ENCODE measurements at places on chromosomes 5 and 9. TPM values are rescaled to one million over a fixed set of nuclear protein-coding genes. Genes with fewer than 3 reads are reported as not detected.

DNA sequence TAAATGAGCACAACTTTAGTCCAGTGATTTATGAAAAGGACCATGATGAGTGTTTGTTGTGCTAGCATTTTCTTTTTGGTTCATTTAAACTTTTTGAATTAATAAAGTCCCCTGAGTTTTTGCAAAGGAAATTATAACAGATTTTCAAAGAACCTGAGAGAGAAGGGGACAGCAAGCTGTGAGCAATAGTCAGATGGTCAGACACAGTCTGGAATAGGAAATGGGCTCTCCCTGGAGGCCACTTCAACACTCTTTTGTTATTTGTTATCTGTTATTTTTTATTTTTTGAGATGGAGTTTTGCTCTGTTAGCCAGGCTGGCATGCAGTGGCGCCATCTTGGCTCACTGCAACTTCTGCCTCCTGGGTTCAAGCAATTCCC, 171.1 kb downstream of the ARHGEF28 start:
- DNase-seq, result peak; percentile 67

GRCh38 chr5:146091881-146092280, 13.5 kb downstream of the PLAC8L1 start:
- DNase-seq, result peak; percentile 10

DNA sequence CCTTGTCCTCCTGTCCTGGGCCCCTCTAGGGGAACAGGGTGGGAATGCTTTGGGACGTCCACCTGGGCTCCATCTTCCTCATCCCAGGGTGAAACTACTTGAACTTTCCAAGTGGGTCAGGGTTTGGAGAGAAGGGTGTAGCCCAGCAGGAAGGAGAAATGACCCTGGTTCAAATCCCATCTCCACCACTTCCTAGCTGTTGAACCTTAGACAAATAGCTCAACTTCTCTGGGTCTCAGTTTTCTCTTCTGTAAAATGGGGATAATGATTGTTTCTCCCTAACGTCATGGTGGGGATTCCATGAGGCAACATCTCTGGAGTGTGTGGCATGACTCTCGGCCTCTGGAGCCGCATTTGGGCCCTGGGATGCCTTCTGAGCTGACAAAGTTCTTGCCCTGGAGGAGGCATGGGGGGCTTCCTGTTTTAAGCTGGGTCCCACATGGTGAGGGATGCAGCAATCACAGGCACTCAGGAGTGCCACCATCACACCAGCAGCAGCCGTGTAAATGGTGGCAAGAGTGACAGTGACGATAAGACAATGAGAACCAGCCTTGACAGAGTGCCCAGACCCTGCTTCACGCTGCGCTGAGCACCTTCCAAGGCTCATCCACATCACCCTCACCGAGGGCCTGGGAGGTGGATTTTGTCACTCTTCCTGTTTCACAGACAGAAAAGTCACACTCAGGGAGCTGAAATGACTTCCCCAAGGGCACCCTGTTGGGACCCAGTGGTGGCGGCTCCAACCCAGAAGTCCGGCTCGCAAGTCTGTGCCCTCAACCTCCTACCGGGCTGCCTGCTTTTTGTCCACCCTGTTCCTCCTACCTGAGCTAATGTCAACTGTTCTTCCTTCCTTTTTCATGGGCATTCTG, 69.5 kb upstream of the IER5L start:
- no peak for DNase-seq

DNA sequence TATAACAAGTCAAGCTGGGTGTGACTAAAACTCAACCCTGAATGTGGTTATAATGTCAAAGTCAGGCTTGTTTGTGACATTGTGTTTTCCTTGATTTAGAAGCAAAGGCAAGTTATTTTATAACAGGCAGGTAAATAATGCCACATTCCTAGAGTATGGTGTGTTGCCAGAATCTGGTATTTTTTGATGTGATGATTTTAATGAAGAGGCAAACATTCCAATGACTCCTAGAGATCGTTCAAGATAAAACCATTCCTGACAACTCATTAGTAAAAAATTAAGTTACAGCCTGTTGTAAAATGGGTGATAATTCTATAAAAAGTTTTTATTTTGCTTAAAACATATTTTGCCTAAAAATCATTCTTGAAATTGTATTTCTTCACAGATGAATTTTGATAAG, 60.0 kb downstream of the RAB14 start:
- DNase-seq, result no peak

DNA sequence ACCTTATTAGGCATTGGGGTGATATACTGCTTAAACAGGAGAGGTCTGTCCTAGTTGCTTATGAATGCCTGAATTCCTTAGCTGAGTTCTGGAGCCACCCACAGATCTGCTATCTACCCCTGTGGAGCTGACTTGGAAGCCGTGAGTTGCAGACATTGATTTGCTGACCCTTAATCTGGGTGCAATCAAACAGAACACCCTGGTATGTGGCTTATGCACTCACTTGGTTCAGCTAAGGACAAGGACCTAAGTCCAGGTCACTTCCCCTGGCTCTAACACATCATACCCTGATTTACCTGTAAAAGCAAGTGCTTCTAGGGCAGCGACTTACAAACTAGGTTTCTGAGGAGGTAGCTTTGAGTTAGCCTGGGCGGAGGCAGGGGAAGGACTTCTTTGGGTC, 41.6 kb upstream of the TLR4 start:
- no peak for DNase-seq

DNA sequence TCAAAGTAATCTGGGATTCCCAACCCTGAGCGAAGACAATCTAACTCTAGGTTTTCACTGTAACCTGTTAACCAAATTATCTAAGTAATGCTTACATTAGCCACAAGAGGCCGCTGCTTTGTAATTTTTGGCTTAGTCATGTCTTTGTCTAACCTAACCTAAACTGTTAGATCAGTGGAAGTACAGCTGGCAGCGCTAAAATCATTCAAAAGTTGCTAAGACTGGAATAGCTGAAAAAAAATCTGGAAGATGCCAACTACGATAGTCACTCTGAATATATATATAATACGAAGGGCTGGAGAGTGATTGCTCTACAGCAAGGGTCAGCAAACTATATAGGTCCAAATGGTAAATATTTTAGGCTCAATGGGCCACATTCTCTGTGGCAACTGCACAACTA, 60.2 kb downstream of the FBXO38 start:
- DNase-seq, result peak; percentile 76

DNA sequence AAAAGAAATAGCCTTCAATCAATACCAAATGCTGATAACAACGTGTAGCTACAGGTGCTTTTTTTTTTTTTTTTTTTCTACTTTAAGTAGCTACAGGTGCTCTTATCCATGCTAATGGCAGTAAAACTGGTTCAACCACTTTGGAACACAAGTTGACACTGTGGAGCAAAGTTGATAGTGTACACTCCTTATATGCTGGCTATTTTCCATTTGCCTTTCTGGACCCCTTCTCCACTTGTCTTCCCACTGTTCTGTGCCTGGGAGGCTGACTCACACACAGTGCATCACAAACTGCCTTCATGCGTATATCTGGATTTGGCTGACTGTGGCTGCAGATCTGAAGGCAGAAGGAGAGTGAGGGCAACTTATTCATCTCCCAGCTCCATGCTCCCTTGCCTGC, 247.9 kb downstream of the MSX2 start:
- no peak for DNase-seq

DNA sequence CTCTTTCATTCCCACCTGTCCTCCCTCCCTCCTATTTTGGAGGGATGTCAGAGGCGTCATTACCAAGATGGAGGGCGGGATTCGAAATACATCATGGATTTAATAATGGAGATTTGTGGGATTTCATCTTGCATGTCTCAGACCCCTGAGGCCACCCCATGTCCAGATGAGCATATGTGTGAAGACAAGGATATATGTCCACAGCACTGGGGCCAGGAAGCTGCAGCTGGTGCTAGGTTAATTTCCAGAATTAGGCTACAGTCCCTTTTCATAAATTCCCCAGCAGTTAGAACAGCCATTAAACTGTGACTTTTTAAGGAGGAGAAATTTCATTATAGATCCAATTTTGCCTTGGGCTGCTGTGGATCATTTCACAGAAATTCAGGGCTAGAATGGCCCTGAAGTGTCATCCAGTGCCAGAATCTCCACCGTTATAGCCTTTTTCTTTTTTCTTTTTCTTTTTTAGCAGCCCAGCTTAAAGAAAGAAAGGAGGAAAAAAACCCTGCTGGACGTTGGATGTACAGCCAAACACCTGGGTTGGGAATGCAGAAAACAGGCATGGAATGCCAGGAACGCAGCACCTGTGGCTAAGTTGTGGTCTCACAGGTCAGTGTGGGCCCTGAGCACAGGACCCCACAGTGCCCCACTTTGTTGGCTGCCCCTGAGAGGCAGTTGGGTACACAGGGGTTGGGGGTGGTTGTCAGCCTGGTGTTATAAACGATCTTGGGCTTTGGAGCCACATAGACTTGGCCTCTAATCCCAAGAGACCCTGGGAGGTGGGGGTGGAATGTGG, 50.2 kb upstream of the CXCL14 start:
- no peak for DNase-seq

DNA sequence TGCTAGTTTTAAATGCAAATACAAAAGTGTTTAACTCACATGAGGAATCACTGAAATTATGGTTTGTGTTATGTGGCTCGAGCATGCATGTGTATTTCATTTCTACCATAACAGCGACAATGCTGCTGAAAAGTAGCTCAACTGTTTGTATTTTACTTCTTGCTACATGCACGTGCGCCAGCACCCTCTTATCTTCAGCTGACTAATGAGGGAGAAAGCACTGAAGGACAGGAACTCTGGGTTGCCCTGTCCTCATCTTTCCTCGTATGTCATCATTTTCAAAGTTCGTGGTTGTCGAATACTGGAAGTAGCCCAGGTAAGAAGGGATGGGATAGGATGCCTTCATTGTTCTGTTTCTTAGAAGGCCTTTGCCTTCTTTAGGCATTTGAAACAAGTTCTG, 120.3 kb downstream of the SYK start:
- no peak for DNase-seq

IL5 gene
- polyA plus RNA-seq, result not detected

MZB1 gene
- polyA plus RNA-seq, result 0.32 TPM

CTSL gene
- 410 TPM for polyA plus RNA-seq

GFI1B gene
- not detected for polyA plus RNA-seq

NUDT2 gene
- polyA plus RNA-seq, result 17.6 TPM

DMXL1 gene
- 12.0 TPM for polyA plus RNA-seq

BARX1 gene
- polyA plus RNA-seq, result not detected

Measured in GM23248 (cell line).